T-helper 22 cell (primary cell): ENCODE measurements at places on chromosomes 5 and 9.

- DNase-seq, result no peak
Observed at GRCh38 chr9:126317513-126317912, 9.1 kb upstream of the MVB12B start.

GRCh38 chr5:169298193-169298592, 2.7 kb downstream of the SLIT3 start:
- no peak for DNase-seq

DNA sequence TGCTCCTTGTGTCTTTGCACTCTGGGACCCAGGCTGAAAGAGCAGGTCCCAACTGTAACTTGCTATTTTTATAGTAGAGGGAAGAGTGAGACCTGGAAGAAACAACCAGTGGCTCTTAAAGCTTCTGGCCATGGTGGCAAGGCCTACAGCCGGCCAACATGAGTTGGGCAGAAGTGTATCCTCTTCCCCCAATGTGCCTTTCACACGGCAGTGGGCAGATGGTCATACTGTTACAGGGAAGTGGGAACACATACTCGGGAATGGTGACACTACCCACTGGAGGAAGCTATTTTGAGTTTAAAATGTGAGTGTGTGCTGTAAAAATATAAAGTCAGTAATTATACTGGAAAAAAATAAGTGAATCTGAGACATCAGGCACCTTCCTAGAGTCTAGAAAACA, 116.0 kb downstream of the MVB12B start:
- no peak for DNase-seq

GRCh38 chr5:95631991-95632675, 12.2 kb downstream of the GPR150 start:
- DNase-seq, result peak; percentile 70

- DNase-seq, result no peak
Observed at GRCh38 chr5:167853421-167853820, 438.0 kb upstream of the WWC1 start.

DNA sequence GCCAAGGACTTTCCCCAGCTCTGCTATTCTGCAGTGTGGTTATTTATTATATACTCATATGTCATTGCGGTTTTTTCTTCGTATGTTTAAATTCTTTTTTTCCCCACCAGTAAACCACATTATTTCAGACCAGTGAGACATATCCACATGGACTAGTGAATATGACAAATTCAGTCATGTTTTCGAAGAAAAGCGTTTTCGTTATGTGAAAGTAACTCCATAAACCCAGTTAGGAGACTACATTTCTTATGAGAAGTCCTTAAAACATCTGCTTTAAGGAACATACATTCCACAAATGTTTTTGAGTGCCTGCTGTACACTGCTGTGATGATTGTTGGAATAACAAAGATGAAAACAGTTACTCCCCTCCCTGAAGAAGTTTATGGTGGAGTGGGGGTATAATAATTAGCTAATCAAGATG, 591.8 kb upstream of the CLINT1 start:
- DNase-seq, result no peak

- no peak for DNase-seq
Observed at GRCh38 chr9:22030101-22030598, 21.0 kb upstream of the CDKN2B start.

- no peak for DNase-seq
Observed at GRCh38 chr5:170307575-170308465, 10.2 kb upstream of the LCP2 start.

DNA sequence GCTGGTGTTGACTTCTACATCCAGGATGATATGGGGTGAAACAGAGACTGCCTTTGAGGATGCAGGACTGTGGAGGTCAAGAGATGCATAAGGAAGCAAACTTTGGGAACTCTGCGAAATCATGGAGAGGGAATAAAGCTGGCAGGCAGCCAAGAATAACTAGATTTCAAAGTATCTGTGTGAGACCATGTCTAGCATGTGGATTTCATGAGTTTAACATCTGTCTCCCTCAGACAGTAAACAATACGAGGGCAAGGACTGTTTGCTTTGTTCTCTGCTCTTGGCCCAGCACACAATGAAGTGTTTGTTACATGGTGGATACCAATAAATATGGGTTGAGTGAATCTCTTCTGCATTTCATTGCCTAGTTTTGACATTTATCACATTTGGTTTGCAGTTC, 71.3 kb downstream of the RASEF start:
- no peak for DNase-seq

DNA sequence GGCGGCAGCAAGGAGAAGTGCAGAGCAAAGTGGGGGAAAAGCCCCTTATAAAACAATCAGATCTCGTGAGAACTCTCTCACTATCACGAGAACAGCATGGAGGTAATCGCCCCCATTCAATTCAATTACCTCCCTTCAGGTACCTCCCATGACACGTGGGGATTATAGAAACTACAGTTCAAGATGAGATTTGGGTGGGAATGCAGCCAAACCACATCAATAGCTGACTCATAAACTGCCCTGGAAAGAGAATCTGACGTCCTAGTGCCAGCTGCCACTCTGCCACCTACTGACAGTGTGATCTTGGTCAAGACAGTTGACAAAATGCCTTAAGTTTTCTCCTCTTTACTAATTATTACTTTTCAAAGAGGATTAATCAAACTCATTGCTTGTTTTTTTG, 128.3 kb downstream of the GPBP1 start:
- peak; percentile 4 for DNase-seq

DNA sequence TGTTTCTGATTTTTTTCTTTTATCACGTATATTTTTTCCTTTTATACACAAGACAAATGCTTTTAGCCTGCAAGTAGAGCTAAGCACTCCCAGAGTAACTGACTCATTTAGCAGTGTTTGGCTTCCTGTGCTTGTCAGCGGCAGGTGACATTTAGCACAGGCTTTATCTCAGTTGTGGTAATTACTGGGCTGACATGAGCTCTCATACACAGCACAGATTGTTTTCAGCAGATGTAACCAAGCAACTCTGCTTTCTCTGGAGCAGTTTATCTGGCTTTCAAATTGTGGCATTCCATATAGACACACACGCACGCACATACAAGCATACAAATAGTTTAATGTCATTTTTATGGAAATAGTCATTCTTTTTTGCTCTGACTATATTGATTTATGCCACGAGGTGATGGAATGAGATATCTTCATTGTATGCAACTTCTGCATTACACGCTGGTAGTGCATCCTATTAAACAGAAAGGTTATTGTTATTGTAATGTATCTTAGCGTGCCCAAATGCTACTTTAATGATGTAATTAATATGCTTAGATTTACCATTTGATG, 379.0 kb upstream of the GRAMD2B start:
- no peak for DNase-seq

DNA sequence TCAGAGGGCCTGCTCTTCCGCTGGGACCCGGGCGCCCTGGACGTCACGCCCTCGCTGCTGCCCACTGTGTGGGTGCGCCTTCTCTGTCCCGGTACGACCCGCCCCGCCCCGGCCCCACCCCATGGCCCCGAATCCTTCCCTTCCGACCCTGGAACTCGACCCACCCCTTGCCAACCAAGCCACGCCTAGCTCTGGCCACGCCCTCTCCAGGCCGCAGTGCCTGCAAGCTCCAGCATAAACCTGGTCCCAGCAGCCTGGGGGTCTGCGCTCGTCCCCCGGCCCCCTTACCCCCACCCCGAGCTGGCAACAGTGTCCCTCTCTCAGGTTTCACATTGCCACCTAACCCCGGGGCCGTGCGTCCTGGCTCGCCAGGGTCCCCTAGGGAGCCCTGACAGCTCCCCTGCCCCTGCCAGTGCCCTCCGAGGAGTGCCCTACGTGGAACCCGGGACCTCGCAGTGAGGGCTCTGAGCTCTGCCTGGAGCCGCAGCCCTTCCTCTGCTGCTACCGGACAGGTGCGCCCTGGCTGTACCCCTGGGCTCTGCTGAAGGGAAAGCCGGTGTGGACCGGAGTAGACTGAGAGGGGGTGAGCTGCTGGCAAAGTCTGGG, 3.4 kb downstream of the ADGRD2 start:
- DNase-seq, result no peak

DNA sequence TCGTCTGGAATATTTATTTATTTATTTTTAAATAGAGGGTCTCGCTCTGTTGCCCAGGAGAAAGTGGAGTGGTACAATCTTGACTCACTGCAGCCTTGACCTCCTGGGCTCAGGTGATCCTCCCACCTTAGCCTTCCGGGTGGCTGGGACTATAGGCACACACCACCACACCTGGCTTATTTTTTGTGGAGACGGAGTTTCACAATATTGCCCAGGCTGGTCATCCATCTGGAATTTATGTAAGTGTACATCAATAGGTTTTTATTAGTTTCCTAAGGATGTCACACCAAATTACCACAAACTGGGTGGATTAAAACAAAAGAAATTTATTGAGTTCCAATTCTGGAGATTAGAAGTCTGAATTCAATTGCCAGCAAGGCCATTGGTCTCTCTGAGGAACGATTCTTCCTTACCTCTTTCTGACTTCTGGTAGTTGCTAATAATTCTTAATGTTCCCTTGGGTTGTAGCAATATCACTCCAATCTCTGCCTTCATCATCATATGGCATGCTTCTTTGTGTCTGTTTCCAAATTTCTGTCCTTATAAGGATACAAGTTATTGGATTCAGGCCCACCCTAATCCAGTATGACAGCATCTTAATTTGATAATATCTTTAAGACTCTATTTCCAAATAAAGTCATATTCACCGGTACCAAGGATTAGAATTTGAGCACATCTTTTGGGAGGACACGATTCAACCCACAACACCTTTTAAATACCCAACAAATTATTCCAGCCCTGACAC, 16.3 kb upstream of the RAD23B start:
- DNase-seq, result no peak

DNA sequence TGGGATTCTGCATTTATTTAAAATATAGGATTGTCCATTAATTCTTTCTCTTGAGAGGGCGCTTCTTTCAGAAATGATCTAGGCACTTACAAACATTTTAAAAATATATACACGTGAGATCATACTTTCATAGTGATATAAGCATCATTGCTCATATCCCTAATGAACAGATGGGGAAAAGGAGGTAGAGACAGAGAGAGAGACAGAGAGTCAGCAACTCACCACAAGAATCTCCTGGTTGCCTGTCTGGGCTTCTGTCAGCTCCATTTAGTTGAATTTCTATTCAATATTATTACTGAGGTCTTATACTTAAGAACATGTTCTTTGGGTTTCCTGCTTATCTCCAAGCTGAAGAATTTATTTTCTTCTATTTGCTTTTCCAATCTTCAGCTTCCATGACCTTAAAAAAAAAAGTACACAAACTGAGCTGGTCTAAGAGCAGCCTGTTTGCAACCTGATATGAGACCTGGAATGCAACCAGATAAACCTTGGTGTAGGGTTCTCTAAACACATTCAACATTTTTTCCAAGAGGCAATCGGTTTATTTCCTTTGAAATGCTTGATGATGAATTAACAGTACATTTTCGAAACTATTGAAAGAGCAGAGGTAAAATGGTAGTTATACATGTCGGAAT, 51.6 kb upstream of the LIFR start:
- DNase-seq, result no peak

DNA sequence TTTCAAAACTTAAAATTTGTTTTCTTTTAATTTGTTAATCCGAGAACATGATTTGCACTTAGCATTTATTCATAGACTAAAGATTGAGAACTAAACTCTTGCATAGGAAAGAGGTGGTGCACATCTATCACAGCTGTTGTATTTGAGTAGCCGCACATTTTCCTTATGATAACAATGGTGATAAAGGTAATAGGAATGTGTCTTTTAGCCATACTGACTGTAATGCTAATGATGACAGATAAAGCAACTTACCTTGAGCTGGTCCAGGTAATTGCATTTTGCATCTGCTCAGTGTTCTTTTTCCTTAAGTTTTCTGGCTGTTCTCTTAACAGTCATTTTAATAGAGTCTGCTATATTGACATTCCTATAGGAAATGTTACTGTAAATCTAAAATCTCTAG, 19.0 kb downstream of the PHAX start:
- no peak for DNase-seq

DNA sequence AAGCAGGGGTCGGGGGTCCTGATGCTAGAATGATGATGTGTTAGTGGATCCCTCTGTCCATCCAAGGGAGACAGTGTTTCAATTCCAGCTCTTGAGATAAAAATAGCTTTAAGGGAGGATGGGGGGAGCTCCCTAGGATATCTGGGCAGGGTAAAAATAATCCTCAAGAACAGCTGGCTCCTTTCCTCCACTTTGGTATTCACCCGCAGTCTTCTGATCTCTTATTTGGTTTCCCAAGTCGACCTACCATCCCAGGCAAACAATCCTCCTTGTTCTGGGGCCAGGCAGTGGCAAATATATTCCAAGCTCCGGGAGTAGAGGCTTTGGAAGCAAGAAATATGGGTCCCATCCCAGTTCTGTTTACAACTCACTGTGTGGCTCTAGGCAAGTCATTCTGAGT, 14.5 kb upstream of the COL27A1 start:
- DNase-seq, result no peak

- no peak for DNase-seq
Observed at GRCh38 chr5:11292648-11293356, 531.8 kb upstream of the DAP start.

- no peak for DNase-seq
Observed at GRCh38 chr9:100549048-100549447, 28.8 kb upstream of the CAVIN4 start.

DNA sequence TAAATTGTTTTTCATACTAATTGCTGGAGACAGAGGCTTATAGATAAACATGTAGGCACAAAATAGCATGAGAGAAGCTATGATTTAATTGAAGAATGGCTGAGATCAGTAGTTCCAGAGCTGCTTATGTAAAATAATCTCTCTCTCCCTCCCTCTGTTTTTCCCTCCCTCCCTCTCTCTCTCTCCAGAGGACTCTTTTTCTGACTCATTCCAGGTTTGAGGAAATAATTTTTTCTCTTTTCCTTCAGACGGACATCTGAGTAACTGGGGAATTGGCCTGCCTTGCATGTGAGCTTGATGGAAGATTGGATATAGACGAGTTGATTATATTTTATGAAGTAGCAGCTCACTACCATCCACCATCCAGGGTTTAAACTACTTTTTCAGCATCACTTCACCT, 35.5 kb downstream of the KCTD16 start:
- no peak for DNase-seq

DNA sequence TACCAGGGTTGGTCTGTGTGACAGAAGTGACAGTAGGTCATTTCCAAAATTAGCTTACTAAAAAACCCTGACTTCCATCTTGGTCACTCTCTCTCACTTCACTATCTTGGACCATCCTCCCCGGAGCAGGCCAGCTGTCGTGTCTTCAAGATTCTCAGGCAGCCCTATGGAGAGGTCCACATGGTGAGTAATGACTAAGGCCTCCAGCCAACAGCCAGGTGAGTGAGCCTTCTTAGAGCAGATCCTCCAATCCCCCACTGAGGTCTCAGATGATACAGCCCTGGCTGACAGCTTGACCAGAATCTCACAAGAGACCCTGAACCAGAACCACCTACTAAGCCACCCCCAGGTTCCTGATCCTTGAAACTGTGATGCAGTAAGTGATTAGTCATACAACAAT, 92.0 kb downstream of the DCP2 start:
- DNase-seq, result no peak

- no peak for DNase-seq
Observed at GRCh38 chr9:121790841-121791240, 139.4 kb downstream of the DAB2IP start.

- DNase-seq, result no peak
Observed at GRCh38 chr5:10621832-10622231, 58.0 kb downstream of the ANKRD33B start.

- DNase-seq, result no peak
Observed at GRCh38 chr5:158832731-158833130, 267.0 kb downstream of the EBF1 start.

- DNase-seq, result no peak
Observed at GRCh38 chr5:133751846-133752245, 139.5 kb upstream of the FSTL4 start.
